DND-41 (cell line): ENCODE measurements at places on chromosomes 6 and 20.

DNA sequence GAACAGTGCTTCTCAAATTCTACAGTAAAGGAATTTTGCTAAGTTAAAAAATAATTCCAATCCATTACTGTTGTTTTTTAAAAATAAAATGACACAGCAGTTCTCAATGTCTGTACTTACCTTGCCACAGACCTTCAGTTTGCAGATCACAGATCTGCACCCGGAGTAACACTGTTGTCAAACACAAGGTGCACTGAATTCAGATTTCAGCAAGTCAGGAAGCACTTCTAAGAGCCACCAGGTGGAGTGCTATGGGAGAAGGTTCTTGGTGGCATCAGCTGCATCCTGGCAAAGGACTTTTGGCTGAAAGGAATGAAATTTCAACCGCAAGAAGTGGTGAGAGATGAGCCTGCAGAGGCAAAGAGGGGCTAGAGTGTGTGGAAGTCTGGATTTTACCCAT lies 17.4 kb downstream of the RSPH4A start:
- DNase-seq, result no peak

- no peak for DNase-seq
Observed at GRCh38 chr6:163017801-163018200, 290.0 kb downstream of the PACRG start.

DNA sequence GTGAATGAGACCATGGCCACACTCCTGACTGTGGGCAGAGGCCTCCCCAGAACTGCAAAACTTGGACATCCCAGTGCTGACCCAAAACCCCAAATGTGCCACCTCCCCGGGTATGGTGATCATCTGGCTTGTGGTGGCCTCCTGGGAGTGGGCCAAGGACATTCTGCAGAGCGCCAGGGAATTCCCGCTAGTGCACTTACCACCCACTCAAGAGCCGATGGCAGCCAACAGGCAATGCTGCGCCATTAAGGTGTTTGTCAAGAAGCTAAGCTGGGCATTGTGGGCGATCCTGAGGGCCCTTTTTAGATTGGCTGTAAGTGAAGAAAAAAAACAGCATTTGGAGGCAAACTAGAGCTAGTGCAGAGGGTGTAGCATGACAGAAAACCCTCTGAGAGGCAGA lies 9.4 kb downstream of the MMP24 start:
- DNase-seq, result no peak

- no peak for DNase-seq
Observed at GRCh38 chr6:117674503-117674902, 766 bp upstream of the NUS1 start.

DNA sequence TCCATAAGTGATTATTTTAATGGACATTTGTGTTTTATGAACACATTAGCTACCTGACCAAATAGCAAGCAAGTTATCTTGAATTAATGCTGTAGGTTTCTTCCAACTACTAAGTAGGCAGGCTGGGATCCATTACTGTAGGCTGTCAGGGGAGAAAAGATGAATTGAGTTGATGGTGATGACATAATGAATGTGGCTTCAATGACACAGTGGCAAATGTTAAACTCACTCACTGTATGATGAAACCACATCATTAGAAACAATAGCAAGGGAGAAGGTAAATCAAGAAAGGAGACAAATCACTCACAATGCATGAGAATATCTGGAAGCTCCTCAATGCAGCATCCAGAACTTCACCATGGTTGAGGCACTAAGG lies 529.7 kb upstream of the CITED2 start:
- no peak for DNase-seq

- no peak for DNase-seq
Observed at GRCh38 chr6:121664158-121664557, 228.7 kb downstream of the GJA1 start.

- no peak for DNase-seq
Observed at GRCh38 chr6:157531169-157531985, 150.4 kb downstream of the ZDHHC14 start.

- DNase-seq, result no peak
Observed at GRCh38 chr6:92259171-92259570, 1160.2 kb downstream of the EPHA7 start.
